Immature natural killer cell (primary cell): ENCODE measurements at places on chromosomes 6 and 20.

GRCh38 chr6:41836660-41837052 lies 49.2 kb downstream of the TOMM6 start:
- no peak for DNase-seq

DNA sequence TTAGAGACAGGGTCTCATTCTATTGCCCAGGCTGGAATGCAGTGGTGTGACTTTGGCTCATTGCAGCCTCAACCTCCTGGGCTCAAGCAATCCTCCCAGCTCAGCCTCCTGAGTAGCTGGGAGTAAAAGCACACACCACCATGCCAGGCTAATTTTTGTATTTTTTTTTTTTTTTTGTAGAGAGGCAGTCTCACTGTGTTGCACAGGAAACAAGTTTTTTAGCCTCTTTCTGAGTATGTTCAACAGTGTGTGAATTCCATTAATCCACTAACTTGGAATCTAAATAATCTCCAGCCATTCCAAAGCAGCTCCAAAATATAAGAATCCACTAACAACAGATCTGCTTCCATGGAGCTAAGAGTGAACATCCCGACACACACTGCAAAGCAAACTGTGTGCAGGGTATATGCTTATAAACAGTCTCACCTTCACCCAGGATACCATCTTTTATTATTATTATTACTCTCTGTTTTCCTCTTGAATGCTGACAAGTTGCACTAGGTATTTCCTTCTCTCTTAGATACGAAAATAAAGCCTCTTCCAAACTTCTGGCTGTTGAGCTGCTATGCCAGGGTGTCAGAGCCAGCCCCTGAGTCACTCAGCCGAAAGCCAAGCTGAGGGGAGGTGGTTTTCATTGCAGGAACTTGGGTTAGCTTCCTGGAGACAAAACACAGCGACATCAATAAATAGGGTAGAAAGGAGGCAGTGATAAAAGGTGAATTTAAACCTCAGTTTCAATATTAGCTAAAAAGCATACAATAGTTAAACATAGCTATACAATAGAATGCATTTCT lies 264.9 kb downstream of the HIVEP2 start:
- no peak for DNase-seq

DNA sequence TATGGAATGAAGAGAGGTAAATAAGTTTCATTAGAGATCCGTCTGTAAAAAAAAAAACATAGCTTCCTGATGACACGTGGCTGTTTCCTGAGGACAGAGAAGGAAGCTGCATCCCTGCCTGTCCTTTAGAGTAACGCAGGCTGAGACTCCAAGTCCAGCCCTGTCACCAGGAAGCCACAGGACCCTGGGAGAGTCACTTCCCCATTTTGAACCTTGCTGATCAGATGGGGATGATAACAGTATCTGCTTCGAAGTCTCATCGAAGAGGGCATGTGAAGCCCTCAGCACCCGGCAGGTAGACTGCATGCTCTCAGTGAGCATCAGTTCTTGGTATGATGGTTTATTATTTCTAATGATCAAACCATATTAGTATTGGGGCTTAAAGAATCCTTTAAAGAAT lies 139.1 kb upstream of the KCNG1 start:
- no peak for DNase-seq

DNA sequence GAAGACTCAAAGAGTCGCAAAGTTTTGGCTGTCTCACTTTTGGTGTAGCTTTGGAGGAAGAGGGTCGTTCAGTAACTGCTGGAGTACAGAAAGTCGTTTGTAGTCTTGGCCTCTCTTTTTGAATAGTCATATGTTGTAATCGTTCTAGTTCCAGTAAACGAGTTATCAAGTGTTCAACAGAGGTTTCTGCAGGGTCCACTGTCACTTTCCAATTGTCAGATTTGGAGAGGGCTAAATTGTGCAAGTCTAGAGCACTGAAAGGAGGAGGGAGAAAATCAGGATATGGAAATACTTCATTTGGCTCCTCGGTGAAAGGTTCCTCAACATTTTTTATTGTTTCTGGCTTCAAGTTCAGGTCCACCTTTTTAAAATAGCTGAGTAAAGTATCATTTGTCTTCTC lies 9.7 kb downstream of the FAM217A start:
- DNase-seq: no peak

- DNase-seq: no peak
Observed at GRCh38 chr20:62289131-62289530, 13.7 kb upstream of the ADRM1 start.

- peak; percentile 53 for DNase-seq
Observed at GRCh38 chr6:7243179-7243981, 69.6 kb downstream of the SSR1 start.

GRCh38 chr6:108945681-108946159 lies 97.5 kb downstream of the ARMC2 start:
- no peak for DNase-seq

- no peak for DNase-seq
Observed at GRCh38 chr6:1310628-1311399, 1.1 kb upstream of the FOXQ1 start.

- DNase-seq: no peak
Observed at GRCh38 chr20:699811-700338, 24.3 kb upstream of the SCRT2 start.

GRCh38 chr6:168939041-168939440 lies 314.6 kb downstream of the THBS2 start:
- DNase-seq: no peak

DNA sequence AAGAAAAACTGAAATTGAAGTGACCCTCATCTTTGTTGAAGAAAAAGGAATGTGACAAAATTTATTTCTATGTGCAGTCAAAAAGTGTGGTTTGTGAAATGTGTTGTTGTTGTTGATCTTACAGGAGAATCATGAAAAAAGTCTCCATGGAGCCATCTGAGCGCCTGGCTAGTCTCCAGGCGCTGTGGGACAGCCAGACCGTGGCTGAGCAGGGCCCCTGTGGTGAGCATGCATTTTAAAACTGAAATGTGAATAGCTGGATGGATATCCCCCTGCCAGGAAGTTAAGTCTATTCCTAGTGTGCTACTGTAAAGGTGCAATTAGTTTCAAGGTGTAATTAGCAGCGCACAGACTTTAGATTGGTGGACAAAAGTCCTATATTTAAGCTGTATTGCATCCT lies 170.6 kb downstream of the CARMIL1 start:
- no peak for DNase-seq

- no peak for DNase-seq
Observed at GRCh38 chr6:16948396-16948795, 153.5 kb upstream of the STMND1 start.

- DNase-seq: no peak
Observed at GRCh38 chr6:84860509-84860908, 96.1 kb upstream of the TBX18 start.

DNA sequence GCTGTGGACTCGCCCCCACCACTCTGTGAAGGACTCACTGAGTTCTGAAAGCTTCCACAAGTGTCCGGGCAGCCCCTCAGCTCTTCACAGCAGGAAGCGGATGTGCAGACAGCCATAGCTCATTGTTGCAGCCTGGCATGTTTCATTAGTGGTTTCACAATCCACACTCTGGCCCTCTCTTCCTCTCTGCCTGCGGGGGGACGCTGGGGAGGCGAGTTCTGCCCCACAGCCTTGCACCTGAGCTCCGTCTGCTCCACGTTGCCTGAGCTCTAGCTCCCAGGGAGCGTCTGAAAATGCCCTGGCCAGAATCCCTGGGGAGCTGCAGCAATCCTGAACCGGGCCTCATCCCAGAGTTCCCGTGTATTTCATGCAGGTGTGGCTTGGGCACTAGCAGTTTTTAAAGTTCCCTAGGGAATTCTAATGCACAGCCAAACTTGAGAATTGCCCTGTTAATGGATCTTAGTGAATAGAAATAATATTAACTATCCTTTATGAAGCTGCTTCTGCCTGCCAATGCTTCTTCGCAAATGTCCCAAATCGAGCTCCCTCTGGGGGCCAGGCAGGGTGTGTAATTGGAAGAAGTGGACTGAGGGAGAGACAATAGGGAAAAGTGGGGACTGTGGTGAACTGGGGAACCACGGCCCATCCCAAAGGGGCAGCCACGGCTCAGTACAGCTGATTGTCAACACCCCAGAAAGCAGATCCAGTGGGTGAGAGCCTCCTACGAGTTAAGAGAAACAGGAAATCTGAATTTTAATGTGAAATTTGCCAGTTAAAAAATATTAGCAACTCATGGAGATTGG lies 51.5 kb downstream of the CTCFL start:
- peak; percentile 58 for DNase-seq

DNA sequence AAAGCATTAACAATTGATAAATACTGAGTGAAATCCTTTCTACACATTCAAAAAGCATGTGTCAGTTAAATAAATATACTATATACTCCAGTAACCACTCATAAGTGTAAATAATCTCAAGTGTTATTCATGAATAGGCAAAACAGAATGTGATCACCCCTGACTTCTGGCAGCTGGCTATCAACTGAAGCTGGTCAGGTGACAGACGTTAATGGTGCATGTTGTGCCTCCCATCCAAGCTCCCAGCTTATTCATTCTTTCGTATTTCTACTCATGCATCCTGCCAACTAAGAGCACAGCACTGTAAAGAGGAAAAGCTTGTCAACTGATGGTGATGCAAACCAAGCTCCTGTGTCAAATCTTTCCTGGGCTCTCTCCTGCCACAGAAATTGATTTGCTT lies 7.7 kb downstream of the PSMB1 start:
- DNase-seq: no peak

DNA sequence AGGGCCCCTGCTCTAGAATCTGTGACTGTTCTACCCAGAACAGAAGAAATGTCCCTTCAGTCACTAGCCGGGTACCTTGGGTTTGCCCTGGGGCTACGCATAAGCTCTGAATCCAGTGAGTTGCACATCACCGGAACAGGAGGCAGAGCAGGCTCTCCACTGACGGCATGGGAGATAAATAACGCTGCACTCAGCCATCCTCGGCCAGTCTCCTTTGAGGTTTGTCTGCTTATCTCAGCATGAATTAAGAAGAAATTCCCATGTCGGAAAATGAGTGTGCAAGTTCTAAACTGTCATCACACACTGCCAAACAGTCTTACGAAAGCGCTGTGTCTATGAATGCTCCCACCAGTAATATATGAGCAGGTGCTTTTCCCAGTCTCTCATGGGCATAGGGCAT lies 90.8 kb downstream of the FAM50B start:
- DNase-seq: no peak

DNA sequence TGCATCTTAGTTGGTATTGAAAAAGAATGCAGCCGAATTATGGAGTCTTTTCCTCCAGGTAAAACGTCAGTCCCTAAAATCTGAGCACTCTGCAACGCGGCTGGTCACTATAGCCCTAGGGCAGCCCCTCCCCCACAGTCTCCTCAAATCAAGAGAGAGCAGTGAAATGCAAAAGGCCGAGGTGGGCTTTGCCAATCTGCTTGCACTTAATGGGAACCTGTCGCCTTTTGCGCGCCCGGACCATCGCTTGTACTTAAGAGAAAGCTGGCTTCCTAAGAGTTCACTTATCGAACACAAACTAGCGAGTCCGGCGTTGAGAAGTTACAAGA lies 447 bp downstream of the MCM3 start:
- no peak for DNase-seq

- DNase-seq: no peak
Observed at GRCh38 chr6:28378644-28379043, 20.9 kb downstream of the ZSCAN12 start.

DNA sequence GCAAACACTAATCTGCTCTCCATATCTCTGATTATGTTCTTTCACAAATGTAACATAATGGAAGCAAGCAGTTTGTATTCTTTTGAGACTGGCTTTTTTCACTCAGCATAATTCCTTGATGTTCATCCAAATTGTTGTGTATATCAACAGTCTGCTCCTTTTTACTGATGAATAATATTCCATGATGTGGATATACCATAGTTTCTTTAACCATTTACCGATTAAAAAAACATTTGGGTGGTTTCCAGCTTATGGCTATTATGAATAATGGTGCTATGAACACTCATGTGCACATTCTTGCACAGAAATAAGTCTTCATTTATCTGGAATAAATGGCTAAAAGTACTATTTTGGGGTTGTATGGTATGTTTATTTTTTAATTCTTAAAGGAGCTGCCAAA lies 708.9 kb downstream of the RFPL4B start:
- no peak for DNase-seq

DNA sequence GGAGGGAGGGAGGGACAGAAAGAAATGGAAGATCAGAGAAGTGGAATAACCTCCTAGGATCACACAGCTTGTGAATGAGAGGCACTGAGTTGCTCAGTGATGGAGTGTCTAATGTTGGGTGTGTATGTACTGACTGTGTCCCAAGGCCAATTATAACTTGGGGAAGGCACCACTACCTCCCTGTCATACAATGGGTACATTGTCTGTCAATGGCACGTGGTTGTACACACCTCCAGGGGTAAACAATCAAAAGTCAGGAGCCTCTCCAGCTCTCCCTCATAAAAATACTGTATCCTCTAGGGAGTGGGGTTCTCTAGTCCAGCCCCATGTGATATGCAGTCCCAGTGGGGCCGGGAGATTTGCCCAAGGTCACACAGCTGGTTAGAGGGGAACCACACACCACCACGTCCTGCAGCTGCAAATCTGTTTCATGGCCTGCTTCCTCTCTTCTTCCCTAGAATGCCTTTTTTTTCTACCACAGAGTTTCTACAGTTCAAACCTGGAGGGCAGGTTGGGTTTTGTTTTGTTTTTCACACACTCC lies 112.5 kb downstream of the SNX5 start:
- no peak for DNase-seq

GRCh38 chr20:51399006-51399890 lies 143.3 kb downstream of the NFATC2 start:
- DNase-seq: no peak

DNA sequence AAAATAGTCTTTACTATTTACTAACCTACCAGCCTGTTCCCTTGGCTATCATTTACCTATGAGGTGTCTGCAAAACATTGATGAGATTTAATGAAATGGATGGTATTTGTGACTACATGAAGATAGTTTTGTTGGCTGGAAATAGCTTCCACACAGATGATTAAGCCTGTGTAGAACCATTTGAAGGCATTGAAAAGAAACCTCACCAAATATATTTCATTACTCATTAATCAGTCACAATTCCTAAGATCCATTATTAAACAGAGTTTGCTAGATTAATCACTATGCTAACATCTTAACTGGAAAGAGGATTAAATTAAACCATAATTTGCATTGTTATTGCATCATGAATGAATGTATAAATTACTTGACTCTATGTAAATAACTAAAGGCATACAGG lies 560.3 kb downstream of the BMP2 start:
- no peak for DNase-seq

GRCh38 chr20:50724112-50724725 lies 7.2 kb upstream of the PARD6B start:
- DNase-seq: no peak

GRCh38 chr6:112466373-112467151 lies 119.4 kb downstream of the RFPL4B start:
- no peak for DNase-seq

DNA sequence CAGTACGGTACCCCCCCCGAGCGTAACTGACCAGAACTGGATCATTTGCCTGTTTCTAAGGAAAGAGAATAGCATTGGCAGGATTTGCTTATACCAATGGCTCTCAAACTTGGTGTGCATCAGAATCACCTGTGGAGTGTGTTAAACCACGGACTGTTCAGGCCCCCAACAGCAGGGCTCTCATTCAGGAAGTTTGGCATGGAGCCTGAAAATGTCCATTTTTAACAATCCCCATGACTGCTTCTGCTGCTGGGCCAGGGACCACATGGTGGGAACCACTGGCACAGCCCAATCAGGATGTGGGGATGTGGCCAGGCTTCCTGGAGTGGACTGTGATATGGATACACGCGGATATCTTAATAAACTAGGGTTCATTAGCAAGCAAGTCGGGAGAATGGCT lies 53.9 kb downstream of the GTF2H5 start:
- no peak for DNase-seq
